Stimulated activated CD8-positive, alpha-beta memory T cell treated with anti-CD3 and anti-CD28 coated beads, Interleukin-4, amount 100 ng/mL, for 48 hours (primary cell): ENCODE measurements at places on chromosomes 5 and 9.

GRCh38 chr9:127773272-127773671, 5.2 kb downstream of the SH2D3C start:
- no peak for DNase-seq

GRCh38 chr5:153659039-153659736, 168.7 kb downstream of the GRIA1 start:
- DNase-seq: no peak

- no peak for DNase-seq
Measured at GRCh38 chr5:161096581-161096980, 244.6 kb upstream of the ATP10B start.

- no peak for DNase-seq
Measured at GRCh38 chr5:149773291-149774095, 43.4 kb downstream of the PPARGC1B start.

DNA sequence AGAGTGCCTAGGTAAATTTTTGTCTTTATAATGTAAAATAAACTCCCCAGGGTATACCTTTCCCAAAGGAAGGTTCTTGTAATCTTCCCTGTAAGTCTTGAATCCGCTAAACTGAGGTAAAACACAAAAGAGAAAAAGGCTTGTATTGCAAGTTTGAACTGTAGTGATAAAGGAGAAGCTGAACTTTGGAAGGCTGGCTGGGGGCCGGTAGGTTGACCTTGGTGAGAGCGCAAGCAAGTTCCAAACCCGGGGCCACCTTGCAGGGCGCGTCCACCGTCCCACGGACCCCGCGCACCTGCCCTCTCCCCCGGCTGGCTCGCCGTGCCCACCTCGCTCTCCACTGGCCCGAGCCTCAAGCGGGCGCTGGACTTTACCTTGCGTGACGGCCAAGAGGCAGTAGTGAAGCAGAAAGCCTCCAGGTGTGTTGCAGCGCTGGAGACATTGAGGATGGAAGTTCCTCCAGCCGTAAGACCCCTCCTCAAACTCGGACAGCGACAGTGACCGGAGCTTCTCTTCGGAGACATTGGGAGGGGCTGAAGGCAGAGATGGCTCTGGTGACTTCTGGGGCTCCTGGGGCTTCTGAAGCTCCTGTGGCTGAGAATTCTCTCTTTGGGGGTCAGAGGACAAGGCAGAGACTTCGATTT, 428 bp downstream of the SLCO4C1 start:
- DNase-seq: no peak

- no peak for DNase-seq
Measured at GRCh38 chr9:125119643-125120286, 23.6 kb downstream of the SCAI start.

- DNase-seq: no peak
Measured at GRCh38 chr5:149268928-149269557, 2.6 kb upstream of the AFAP1L1 start.

DNA sequence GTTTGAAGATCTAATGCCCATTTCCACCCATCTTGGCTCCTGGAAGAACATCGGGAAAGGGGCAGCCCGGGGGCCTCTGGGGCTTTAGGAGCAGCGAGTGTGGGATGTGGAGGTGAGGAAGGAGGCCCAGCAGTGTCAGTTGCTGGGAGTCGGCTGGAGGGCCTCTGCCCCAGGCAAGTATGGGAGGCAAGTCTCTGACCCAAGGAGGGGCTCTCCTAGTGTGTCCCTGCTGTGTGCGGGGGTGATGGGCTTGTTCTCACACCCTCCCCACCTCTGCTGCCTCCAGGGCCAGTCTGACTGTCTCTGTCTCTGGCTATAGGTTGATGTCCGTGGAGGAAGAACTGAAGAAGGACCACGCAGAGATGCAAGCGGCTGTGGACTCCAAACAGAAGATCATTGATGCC, 129.7 kb downstream of the DAB2IP start:
- DNase-seq: no peak

DNA sequence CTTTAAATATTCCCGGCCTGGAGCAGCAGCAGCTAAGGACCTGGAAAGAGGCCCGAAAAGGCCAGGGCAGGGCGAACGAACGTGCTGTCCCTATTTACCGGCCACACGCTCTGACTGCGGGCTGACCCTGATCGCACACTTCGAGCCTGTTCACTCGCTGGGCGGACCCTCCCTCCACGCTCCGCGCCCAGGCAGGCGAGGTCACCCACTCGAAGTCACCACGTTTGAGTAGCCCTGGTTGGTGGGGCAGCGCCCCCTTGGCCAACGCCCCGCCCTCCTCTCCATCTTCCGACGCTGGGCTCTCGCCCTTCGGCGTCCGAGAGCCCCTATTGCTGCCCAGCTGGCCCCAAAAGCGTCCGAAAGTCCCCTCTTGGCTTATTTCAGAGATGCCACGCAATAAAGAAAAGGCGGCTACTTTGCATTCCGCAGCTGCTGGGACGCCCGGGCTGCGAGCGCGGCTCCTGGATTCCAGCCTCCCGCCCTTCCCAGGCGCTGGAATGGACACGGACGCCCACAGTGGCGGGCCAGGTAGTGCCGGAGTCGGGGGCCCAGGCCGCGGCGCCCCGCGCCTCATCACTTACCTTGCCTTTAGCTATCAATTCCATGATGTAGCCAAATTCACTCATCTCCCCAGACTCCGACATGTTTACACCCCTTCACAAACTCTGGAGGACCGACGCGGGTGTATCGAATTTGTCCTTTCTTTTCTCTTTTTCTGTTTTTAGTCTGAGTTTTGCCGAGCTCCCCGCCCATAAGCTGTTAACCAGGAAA, 9.9 kb upstream of the TRIM36 start:
- no peak for DNase-seq

GRCh38 chr9:115170358-115171073, 52.6 kb upstream of the TNC start:
- no peak for DNase-seq

GRCh38 chr9:110157823-110158664, 49.9 kb downstream of the C9orf152 start:
- no peak for DNase-seq

DNA sequence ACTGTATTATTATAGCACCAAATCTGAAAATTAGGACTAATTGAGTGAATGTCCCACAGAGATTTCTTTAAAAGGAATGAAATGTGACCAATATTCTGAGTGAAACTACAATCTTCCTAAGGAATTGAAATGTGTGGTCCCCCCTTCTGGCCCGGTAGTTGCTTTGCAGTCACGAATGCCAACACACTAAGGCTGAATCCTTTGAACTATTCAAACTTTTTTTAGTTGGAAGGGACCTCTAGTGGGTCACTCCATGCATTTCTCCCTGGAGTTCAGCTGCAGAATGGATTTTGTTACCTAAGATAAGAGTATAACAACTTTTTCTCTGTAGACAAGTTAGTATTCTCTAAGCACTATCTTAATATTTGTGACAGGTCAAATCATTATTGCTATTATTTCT, 2.8 kb downstream of the CDH6 start:
- no peak for DNase-seq

- DNase-seq: no peak
Measured at GRCh38 chr9:132712753-132713152, 42.5 kb downstream of the GTF3C4 start.

DNA sequence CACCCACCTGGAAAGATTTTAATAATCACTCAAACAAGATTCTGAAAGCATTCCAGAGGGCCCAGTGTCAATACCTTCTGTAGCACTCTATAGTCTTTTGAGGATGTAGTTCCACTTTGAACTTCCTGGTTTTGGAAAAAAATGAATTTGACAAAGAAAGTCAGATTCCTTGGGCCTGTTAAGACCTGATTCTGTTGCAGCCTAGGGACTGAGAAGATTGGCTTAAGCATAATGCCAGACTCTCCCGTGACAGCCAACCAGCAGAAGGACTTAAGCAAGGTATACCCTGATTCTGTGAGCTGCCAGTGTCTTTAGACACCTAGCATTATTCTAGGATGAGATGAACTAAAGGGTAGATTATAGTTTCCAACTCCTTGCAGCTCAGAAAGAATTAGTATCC, 6.8 kb downstream of the SPINK5 start:
- DNase-seq: no peak

DNA sequence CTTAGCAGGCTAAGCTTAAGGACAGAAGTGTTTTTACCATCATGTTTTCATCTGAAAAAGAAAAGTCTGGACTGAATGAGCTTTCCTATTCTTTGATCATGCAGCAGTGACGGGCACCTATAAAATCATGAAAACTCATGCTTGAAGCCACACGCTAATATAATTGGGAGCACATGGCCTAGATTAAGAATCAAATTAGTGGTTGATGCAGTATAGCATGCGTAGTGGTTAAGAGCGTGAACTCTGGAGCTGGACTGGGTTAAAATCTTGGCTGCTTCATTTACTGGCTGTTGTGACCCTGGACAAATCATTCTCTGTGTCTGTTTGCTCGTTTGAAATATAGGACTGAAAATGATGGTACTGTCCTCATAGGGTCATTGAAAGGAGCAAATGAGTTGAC, 49.9 kb upstream of the IL13 start:
- no peak for DNase-seq

GRCh38 chr9:120891884-120892747, 15.1 kb upstream of the PHF19 start:
- no peak for DNase-seq

DNA sequence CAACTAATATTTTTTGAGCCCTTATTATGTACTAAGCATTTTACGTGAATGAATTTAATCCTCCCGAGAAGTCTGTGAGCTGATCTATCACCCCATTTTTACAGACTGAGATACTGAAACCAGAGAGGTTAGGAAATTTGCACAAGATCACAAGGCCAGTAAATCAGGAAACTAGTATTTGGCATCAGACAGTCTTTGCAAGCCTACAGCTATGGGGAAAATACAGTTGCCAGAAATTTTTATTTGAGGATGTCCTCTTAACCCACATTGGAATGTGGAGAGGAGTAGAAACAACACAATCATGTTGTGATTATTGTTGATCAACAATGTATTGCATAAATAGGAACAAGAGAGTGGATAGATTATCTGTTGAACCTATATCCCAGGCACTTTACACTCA, 2.3 kb upstream of the SLC46A2 start:
- DNase-seq: no peak

GRCh38 chr9:131418143-131419025, 24.5 kb downstream of the PRRC2B start:
- no peak for DNase-seq

- DNase-seq: no peak
Measured at GRCh38 chr5:83789371-83789770, 68.7 kb upstream of the HAPLN1 start.

GRCh38 chr9:73079326-73079725, 72.3 kb upstream of the ANXA1 start:
- no peak for DNase-seq

DNA sequence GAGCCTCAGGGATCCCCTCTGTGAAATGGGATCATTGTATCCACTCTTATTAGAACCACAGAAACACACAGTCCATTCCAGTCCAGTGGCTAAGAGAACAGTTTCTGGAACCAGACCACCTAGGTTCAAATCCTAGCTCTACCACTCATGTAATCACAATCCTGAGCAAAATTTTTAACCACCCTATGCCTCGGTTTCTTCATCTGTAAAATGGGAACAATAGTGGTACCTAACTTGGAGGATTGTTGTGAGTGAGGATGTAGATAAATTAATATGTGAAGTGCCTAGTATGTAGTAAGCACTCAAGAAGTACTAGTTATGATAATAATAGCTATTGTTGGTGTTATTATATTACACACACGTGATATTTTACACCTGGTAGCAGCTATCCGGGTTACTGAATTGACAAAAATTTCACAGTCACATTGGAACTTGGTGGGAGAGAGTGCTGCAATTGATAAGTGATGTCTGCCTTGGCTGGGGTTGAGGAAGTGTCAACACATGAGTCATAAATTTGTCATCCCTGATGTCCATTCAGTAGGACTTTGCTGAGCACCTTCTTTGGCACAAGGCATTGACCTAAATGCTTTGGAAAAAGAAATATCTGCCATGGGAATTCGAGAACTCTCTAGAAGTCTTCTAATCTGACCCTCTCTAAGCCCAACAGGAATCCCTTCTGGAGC, 68.4 kb downstream of the COL27A1 start:
- DNase-seq: no peak

GRCh38 chr9:26181836-26182235, 503.6 kb upstream of the TUSC1 start:
- no peak for DNase-seq

GRCh38 chr5:151819830-151820229, 48.1 kb downstream of the G3BP1 start:
- no peak for DNase-seq

DNA sequence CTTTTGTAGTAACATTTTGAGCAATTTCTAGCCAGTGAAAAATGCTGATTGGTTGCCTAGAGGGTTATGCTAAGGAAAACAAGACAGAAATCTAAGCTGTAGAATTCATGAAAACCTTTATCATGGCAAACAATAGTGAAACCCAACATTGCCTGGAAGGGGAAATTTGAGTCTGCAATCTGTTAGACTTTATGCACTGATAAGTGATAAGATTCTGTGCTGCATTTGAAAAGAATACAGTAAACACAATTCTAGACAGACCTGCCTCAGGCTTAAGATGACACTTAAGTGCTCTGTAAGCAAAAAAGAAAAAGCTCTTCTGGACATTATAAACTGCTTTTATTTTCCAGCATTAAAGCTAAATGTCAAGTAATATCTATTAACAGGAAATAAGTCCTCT, 519.3 kb downstream of the ISL1 start:
- DNase-seq: no peak

GRCh38 chr5:76475385-76475784, 72.3 kb downstream of the IQGAP2 start:
- DNase-seq: no peak

DNA sequence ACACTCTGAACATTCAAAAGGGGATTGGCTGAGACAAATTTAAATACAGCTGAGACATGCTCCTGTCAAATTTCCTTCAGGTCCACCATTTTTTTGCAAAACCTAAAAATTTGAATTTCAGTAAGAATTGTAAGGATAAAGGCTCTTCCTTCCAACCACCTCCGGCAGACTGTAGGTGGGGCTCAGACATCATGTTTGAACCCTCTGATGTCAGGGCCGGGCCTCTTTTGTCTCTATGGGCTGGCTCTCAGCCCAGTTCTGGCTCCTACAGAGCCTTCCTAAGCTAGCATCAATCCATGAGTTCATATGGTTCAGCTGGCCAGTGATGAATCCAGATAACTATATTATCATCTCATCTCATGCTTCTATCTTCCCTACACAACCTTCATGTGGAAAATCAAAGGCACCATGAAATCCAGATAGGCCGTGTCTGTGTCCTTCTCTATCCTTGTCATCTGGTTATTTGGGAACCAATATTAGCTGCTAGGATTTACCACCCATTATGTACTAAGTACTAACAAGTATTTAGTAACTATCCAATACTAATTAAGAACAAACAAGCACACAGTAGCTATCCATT, 44.2 kb downstream of the NIPSNAP3B start:
- no peak for DNase-seq

DNA sequence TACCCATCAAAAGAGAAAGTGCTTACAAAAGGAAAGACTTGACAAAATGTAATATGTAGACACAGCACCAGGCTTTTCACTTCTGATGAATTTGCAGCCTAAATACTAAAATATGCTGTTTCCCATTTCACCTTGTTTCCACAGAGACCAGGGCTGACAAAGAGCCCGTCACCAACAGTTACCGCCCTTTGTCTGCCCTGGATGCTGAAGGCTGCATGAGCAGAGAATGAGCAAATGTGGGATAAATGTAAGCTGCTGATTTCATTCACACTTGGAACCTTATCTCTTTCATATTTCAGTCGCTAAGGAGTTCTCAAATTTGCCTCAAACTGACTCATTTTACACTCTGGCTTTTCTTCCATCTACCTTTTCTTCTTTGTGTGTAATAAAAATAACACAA, 213.9 kb downstream of the TMEM167A start:
- DNase-seq: no peak

GRCh38 chr5:62692946-62693713, 114.5 kb downstream of the LRRC70 start:
- DNase-seq: no peak
